ENCODE measurements at places on chromosomes 12 and 14.

- H3K4me3 ChIP-seq: no peak overlapping the region
- H3K4me1 ChIP-seq: peaks cover 2% of the 10 kb centered on the region
- no peak overlapping the region for H3K27ac ChIP-seq
- H3K36me3 ChIP-seq: no peaks in the 10 kb centered on the region
- no peaks in the 10 kb centered on the region for H3K27me3 ChIP-seq
- no peak for DNase-seq
Measured at GRCh38 chr12:96623155-96623554, 133.8 kb downstream of the CFAP54 start.

GRCh38 chr14:92540472-92541048, 27.0 kb downstream of the RIN3 start:
- H3K27me3 ChIP-seq: no peaks in the 10 kb centered on the region
- H3K27ac ChIP-seq: no peak overlapping the region
- no peak for DNase-seq
- H3K4me3 ChIP-seq: no peak overlapping the region
- no peaks in the 10 kb centered on the region for H3K36me3 ChIP-seq

- peaks cover 30% of the 10 kb centered on the region for H3K36me3 ChIP-seq
- no peak for DNase-seq
- H3K4me1 ChIP-seq: peaks cover 24% of the 10 kb centered on the region
- peak overlapping the region; percentile 72 for H3K27ac ChIP-seq
Measured at GRCh38 chr14:89201645-89202044, 215.4 kb downstream of the FOXN3 start.

DNA sequence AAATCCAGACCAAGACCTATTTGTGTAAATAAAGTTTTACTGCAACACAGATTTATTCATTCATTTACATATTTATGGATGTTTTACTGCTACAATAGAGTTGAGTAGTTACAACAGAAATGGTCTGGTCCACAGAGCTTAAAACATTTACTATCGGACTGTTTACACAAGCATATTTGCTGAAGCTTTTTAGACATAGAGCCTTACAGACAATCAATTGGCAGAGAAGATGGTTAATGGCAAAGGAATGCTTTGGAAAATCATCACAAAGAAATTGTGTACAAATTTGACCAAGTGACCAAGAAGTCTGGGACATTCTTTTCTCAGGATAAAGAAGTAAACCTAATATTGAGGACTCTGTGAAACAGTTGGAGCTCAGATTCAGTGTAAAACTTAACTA, 504.3 kb downstream of the SLC16A7 start:
- no peak for DNase-seq
- H3K36me3 ChIP-seq: no peaks in the 10 kb centered on the region
- H3K4me3 ChIP-seq: no peak overlapping the region
- no peak overlapping the region for H3K27ac ChIP-seq

- H3K36me3 ChIP-seq: no peaks in the 10 kb centered on the region
- H3K27me3 ChIP-seq: no peaks in the 10 kb centered on the region
- no peak overlapping the region for H3K4me3 ChIP-seq
- DNase-seq: no peak
- no peaks in the 10 kb centered on the region for H3K4me1 ChIP-seq
- no peak overlapping the region for H3K27ac ChIP-seq
Measured at GRCh38 chr14:55843718-55844403, 263.9 kb downstream of the KTN1 start.

DNA sequence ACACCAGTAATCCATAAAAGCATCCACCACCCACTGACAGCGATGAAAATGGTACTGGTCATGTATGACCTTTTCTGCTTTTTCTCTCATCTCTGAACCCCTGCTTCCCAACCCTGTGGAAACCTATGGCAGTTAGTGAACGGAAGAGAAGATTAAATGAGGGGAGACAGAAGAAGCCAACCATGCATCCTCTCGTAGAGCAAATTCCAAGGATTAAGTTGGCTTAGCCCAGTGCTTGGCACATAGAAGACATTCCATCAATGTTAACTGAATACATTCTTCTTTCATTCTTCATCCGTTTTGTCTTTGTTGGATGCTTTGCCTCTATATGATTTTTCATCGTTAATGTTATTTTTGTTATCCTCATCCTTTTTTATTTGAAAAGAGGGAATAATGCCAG, 339.7 kb upstream of the FLRT2 start:
- no peak overlapping the region for H3K4me3 ChIP-seq
- H3K27ac ChIP-seq: no peak overlapping the region
- no peaks in the 10 kb centered on the region for H3K4me1 ChIP-seq
- no peaks in the 10 kb centered on the region for H3K27me3 ChIP-seq

DNA sequence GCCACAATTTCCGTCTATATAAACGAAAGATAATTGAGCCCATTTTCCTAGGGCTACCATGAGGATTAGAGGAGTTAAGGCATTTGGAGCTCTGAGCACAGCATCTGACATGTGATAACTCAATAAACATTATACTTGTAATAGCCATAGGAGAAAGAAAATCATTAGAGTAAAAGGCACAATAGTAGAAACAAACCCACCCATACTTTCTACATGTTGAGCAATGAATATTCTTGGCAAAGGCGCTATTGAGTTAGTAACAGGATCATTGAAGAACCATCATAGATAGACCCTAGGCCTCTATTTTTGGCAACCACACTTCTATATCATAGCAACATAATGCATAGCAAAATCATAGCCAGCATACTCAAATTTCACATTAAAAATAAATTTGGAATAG, 664.1 kb downstream of the NOVA1 start:
- no peaks in the 10 kb centered on the region for H3K36me3 ChIP-seq
- no peak overlapping the region for H3K4me3 ChIP-seq
- H3K4me1 ChIP-seq: no peaks in the 10 kb centered on the region
- no peak for DNase-seq

- H3K36me3 ChIP-seq: peaks cover 21% of the 10 kb centered on the region
- no peaks in the 10 kb centered on the region for H3K27me3 ChIP-seq
- DNase-seq: no peak
- H3K27ac ChIP-seq: no peak overlapping the region
- H3K4me1 ChIP-seq: no peaks in the 10 kb centered on the region
Measured at GRCh38 chr14:74065746-74066575, 18.3 kb downstream of the ALDH6A1 start.

- no peak overlapping the region for H3K4me3 ChIP-seq
- peaks cover 10% of the 10 kb centered on the region for H3K36me3 ChIP-seq
- H3K4me1 ChIP-seq: no peaks in the 10 kb centered on the region
- no peak for DNase-seq
- H3K27me3 ChIP-seq: no peaks in the 10 kb centered on the region
Measured at GRCh38 chr14:73289729-73290128, 52.4 kb downstream of the PAPLN start.

- no peak overlapping the region for H3K4me3 ChIP-seq
- H3K27ac ChIP-seq: no peak overlapping the region
- DNase-seq: no peak
- H3K36me3 ChIP-seq: no peaks in the 10 kb centered on the region
- no peaks in the 10 kb centered on the region for H3K4me1 ChIP-seq
- no peaks in the 10 kb centered on the region for H3K27me3 ChIP-seq
Measured at GRCh38 chr12:21934173-21934572, 7.1 kb downstream of the ABCC9 start.

DNA sequence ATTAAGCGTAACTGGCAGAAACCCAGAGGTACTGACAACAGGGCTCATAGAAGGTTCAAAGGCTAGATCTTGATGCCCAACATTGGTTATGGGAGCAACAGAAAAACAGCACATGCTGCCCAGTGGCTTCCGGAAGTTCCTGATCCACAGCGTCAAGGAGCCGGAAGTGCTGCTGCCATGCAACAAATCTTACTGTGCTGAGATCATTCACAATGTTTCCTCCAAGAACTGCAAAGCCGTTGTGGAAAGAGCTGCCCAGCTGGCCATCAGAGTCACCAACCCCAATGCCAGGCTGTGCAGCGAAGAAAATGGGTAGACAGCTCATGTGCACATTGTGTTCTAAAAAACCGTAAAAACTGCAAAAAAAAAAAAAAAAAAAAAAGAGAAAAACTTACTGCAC, 192.3 kb downstream of the MON2 start:
- H3K4me1 ChIP-seq: no peaks in the 10 kb centered on the region
- H3K36me3 ChIP-seq: no peaks in the 10 kb centered on the region
- no peak overlapping the region for H3K27ac ChIP-seq
- H3K4me3 ChIP-seq: no peak overlapping the region

GRCh38 chr12:65279369-65280112, 1.1 kb downstream of the MSRB3 start:
- H3K4me1 ChIP-seq: peaks cover 5% of the 10 kb centered on the region
- DNase-seq: no peak
- H3K27me3 ChIP-seq: peaks cover 22% of the 10 kb centered on the region

DNA sequence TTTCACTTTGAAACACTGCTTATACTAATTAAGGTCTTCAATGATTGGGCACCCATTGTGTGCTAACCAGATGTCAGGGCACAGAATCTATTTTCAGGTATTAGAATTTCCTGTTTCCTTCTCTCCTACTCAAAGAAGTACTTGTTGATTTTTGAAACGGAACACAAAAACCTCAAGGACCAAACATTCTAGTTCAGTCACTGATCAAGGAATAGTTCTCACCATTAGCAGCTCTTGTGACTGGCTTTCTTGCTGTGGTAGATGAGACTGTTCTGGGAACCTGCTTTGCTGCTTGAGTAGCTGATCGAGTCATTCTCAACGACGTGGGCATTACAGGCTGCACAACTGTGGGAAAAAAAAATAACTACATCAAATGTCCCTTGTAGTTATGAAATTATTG, 11.0 kb downstream of the DLGAP5 start:
- peaks cover 4% of the 10 kb centered on the region for H3K4me1 ChIP-seq
- H3K36me3 ChIP-seq: no peaks in the 10 kb centered on the region
- no peak for DNase-seq
- H3K4me3 ChIP-seq: peak overlapping the region; percentile 48
- H3K27ac ChIP-seq: peak overlapping the region; percentile 74
- H3K27me3 ChIP-seq: no peaks in the 10 kb centered on the region

DNA sequence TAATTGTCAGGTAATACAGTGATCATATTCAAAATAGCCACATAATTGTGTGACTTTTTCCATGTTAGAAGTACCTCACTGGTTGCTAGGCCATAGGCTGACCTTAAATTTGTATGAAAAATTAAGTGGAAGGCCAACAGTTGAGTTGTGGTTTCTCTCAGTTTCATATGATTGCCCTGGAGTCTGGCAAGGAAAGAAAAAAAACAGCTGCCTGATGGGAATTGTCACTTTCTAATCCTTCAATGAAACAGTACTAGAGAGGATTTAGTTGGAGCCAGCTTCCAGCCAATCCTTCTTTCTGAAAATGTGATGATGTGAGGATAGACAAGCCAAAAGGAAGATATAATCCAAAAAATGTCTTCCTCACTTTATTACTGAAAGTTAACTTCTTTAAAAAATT, 113.6 kb downstream of the ALX1 start:
- no peak for DNase-seq
- H3K4me3 ChIP-seq: no peak overlapping the region
- H3K27ac ChIP-seq: no peak overlapping the region
- no peaks in the 10 kb centered on the region for H3K36me3 ChIP-seq

DNA sequence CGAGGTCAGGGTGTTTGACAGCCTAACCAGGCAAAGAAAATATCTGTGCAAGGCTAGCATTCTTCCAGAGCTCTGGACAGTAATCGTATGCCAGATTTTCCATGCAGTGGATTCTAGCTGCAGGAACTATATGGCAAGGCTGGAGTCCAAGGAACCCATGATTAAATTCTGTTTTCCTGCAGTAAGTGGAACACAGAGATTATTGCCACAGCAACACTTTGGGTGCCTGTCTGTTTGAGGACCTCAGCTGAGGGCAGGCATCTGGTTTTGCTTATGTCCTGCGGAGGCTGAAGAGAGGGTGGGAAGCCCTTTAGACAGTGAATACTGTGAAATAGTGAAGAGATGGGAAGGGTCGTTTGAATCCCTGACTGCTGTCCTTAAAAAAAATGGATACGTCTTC, 104.4 kb downstream of the DAD1 start:
- peak overlapping the region; percentile 91 for H3K27ac ChIP-seq
- no peak for DNase-seq
- peaks cover 76% of the 10 kb centered on the region for H3K4me1 ChIP-seq
- H3K27me3 ChIP-seq: peaks cover 11% of the 10 kb centered on the region
- H3K36me3 ChIP-seq: no peaks in the 10 kb centered on the region

- no peaks in the 10 kb centered on the region for H3K27me3 ChIP-seq
- no peak overlapping the region for H3K4me3 ChIP-seq
- DNase-seq: no peak
- H3K36me3 ChIP-seq: peaks cover 21% of the 10 kb centered on the region
- H3K27ac ChIP-seq: no peak overlapping the region
Measured at GRCh38 chr12:64412459-64412858, 8.3 kb downstream of the XPOT start.

GRCh38 chr12:123934016-123934620, 38.5 kb downstream of the CCDC92 start:
- peaks cover 14% of the 10 kb centered on the region for H3K4me1 ChIP-seq
- no peak overlapping the region for H3K27ac ChIP-seq
- no peak overlapping the region for H3K4me3 ChIP-seq
- peaks cover 12% of the 10 kb centered on the region for H3K36me3 ChIP-seq
- no peak for DNase-seq
- H3K27me3 ChIP-seq: peaks cover 1% of the 10 kb centered on the region

- H3K4me3 ChIP-seq: no peak overlapping the region
- no peaks in the 10 kb centered on the region for H3K27me3 ChIP-seq
- peaks cover 8% of the 10 kb centered on the region for H3K4me1 ChIP-seq
- H3K27ac ChIP-seq: no peak overlapping the region
- peaks cover 20% of the 10 kb centered on the region for H3K36me3 ChIP-seq
Measured at GRCh38 chr12:131803961-131804521, 24.2 kb upstream of the MMP17 start.

DNA sequence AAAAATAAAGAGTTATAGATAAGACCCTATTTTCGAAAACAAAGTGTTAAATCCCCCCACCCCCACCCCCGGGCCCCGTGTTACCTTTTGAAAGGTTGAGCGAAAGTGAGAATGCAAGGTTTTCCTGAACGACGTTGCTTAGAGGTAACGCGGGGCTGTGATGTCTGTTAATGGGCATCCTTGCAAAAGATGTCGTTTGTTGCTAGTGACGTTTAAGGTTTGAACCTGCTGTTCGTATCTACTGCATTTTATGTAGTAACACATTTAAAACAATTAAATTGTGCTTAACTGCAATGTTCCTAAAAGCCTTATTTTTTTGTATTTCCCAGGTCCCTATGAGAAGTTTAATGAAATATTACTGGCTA, 1.2 kb downstream of the CPSF6 start:
- H3K36me3 ChIP-seq: no peaks in the 10 kb centered on the region
- peak overlapping the region; percentile 91 for H3K4me3 ChIP-seq
- peaks cover 21% of the 10 kb centered on the region for H3K4me1 ChIP-seq
- peak overlapping the region; percentile 92 for H3K27ac ChIP-seq
- H3K27me3 ChIP-seq: no peaks in the 10 kb centered on the region

DNA sequence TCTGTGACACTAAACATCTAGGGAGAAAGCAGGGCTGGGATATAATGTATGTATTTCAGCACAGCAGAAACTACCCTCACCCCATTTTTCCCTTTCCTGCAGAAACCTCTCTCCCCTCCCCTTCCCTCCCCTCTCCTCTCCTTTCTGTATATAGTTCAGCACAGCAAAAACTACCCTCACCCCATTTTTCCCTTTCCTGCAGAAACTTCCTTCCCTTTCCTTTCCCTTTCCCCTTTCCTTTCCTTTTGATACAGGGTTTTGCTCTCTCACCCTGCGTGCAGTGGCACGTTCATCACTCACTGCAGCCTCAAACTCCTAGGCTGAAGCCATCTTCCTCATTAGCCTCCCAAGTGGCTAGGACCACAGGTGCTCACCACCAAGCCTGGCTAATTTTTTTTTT, 2.1 kb downstream of the PMEL start:
- H3K36me3 ChIP-seq: no peaks in the 10 kb centered on the region
- no peak overlapping the region for H3K4me3 ChIP-seq
- H3K4me1 ChIP-seq: peaks cover 27% of the 10 kb centered on the region
- no peak for DNase-seq
- no peak overlapping the region for H3K27ac ChIP-seq

- H3K4me1 ChIP-seq: peaks cover 5% of the 10 kb centered on the region
- no peak overlapping the region for H3K27ac ChIP-seq
- DNase-seq: no peak
- H3K4me3 ChIP-seq: no peak overlapping the region
- no peaks in the 10 kb centered on the region for H3K36me3 ChIP-seq
Measured at GRCh38 chr12:119373001-119373400, 38.5 kb downstream of the CCDC60 start.

Data from memory B cell (primary cell).